Esophagus squamous epithelium (tissue), 5 donors: ENCODE measurements at places on chromosomes 1 and 21. TPM values are rescaled to one million over a fixed set of nuclear protein-coding genes. Genes with fewer than 3 reads are reported as not detected.
A peak's percentile ranks its signal among the peaks of the same experiment; 100 is the strongest.

GRCh38 chr1:223711747-223712193 lies 569 bp upstream of the CAPN2 start:
- H3K27me3 ChIP-seq, result no peaks in the 10 kb centered on the region
- peak overlapping the region; percentile 87 for H3K4me3 ChIP-seq
- peaks cover 4% of the 10 kb centered on the region for H3K36me3 ChIP-seq
- peaks cover 51% of the 10 kb centered on the region for H3K4me1 ChIP-seq
- DNase-seq, result no peak
- peak overlapping the region; percentile 99 for H3K27ac ChIP-seq

DNA sequence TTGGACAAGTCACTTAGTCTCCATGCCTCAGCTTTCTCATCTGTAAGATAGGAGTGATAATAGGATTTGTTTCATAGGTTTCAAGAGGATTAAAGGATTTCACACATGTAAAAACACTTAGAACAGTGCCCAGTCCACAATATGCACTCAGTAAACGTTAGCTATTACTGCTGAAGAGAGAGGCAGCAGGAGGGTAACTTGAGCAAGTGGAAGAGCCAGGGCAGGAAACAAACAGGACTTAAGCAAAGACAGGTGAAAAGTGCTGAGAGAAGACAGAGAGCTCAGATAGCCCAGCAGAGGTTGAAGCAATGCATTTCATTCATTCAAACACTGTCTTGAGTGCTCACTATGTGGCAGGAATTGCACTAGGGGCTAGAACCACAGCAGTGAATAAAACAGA lies 21.1 kb upstream of the H3-3A start:
- no peak for DNase-seq
- H3K4me1 ChIP-seq, result peaks cover 5% of the 10 kb centered on the region
- no peak overlapping the region for H3K27ac ChIP-seq
- H3K27me3 ChIP-seq, result no peaks in the 10 kb centered on the region
- no peak overlapping the region for H3K4me3 ChIP-seq

DNA sequence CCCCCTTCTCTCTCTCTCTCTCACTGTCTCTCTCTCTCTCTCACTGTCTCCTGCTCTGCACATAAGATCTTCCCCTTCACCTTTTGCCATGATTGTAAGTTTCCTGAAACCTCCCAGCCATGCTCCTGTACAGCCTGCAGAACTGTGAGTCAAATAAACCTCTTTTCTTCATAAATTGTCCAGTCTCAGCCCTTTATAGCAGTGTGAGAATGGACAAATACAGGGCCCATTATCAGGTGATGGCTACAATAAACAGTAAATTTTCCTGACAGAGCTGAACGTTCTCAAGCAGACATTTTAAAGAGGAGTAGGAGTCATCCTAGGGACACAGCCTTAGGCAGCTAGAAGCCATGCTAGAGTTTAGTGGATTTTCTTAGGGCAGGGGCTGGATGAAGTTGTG lies 1679.7 kb upstream of the B3GALT2 start:
- no peaks in the 10 kb centered on the region for H3K27me3 ChIP-seq
- no peak overlapping the region for H3K27ac ChIP-seq
- no peaks in the 10 kb centered on the region for H3K36me3 ChIP-seq
- H3K4me3 ChIP-seq, result no peak overlapping the region
- no peaks in the 10 kb centered on the region for H3K4me1 ChIP-seq
- no peak for DNase-seq

- H3K27ac ChIP-seq, result no peak overlapping the region
- no peak overlapping the region for H3K4me3 ChIP-seq
- H3K36me3 ChIP-seq, result no peaks in the 10 kb centered on the region
- H3K27me3 ChIP-seq, result no peaks in the 10 kb centered on the region
- H3K4me1 ChIP-seq, result peaks cover 12% of the 10 kb centered on the region
These were observed 132.1 kb downstream of the PRDM2 start for GRCh38 chr1:13832100-13832499.

- no peaks in the 10 kb centered on the region for H3K27me3 ChIP-seq
- no peak for DNase-seq
- no peak overlapping the region for H3K4me3 ChIP-seq
- no peaks in the 10 kb centered on the region for H3K36me3 ChIP-seq
These were observed 36.5 kb downstream of the EVA1C start for GRCh38 chr21:32448803-32449594.

RAB7B gene
- 19.3 TPM for total RNA-seq

DNA sequence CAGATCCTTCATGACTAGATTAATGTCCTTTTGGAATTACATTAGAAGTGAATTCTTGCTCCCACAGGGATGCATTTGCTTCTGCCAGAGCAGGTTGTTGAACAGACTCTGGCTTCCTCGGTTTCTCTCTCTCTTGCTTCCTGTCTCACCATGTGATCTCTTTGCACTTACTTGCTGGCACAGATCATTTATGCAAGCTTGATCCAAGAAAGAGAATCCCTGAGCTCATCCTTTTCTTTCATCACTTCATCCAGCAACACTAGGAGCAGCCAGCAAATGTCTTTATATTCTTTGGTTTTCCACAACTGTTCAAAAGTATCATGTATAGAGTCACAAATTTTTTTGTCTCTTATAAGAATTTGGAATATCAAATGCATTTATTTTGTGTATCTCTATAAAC lies 313.5 kb downstream of the ZNF326 start:
- no peak overlapping the region for H3K27ac ChIP-seq
- H3K4me3 ChIP-seq, result no peak overlapping the region
- H3K27me3 ChIP-seq, result no peaks in the 10 kb centered on the region
- no peaks in the 10 kb centered on the region for H3K4me1 ChIP-seq

GRCh38 chr1:240086726-240087125 lies 5.0 kb upstream of the FMN2 start:
- H3K4me1 ChIP-seq, result peaks cover 6% of the 10 kb centered on the region
- no peak for DNase-seq
- H3K27me3 ChIP-seq, result no peaks in the 10 kb centered on the region
- no peak overlapping the region for H3K27ac ChIP-seq
- H3K36me3 ChIP-seq, result no peaks in the 10 kb centered on the region

- H3K4me3 ChIP-seq, result no peak overlapping the region
- H3K4me1 ChIP-seq, result no peaks in the 10 kb centered on the region
- no peaks in the 10 kb centered on the region for H3K36me3 ChIP-seq
- H3K27ac ChIP-seq, result no peak overlapping the region
- DNase-seq, result no peak
These were observed 13.0 kb downstream of the PTPRC start for GRCh38 chr1:198651650-198652400.

TCEA3 gene
- total RNA-seq, result 30.7 TPM

DNA sequence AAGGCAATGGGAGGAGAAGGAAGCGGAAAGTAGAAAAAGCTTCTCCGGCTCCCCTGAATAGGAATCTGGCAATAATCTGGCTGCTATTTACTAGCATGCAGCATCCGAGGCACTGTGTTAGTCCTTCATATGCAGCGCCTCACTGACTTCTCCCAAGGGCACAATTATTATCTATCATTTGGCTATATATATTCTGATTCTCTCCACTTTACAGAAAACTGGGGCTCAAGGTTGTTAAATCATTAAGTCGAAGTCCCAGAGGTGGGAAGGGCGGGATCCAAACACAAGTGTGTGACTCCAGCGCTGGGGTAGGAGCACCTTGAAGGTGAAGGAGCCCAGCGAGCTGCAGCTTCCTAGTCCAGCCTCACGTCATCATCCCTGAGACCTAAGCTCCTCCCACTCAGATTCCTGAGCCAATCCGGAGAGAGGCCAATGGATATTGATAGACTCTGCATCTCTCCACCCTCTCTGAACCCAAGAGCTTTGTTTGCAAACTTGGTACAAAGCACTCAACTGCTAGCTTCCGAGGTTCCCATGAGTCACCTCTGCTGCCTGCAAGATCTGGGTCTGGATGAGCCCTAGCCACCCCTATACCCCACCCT lies 16.6 kb upstream of the EYA3 start:
- H3K4me3 ChIP-seq, result no peak overlapping the region
- H3K27ac ChIP-seq, result peak overlapping the region; percentile 22
- H3K36me3 ChIP-seq, result no peaks in the 10 kb centered on the region
- H3K4me1 ChIP-seq, result peaks cover 10% of the 10 kb centered on the region
- no peak for DNase-seq

DNA sequence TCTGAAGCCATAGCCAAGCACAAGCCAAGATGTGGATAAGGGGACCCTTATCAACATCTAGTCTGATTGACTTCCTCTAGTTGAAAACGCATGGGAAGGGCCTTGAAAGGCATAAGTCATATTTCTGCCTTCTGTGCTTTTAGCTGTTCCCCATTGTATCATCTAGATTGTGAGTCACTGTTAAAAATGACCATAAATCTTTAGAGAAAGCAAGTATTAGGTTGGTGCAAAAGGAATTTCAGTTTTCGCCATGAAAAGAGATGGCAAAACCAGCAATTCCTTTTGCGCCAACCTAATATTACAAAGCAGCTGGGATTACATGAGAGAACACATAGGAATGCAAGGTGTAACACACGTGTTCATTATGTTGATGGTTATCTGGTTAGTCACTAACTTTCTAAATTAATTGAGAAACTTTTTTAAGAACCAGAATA lies 63.6 kb downstream of the CLIC6 start:
- peak overlapping the region; percentile 15 for H3K27ac ChIP-seq
- no peaks in the 10 kb centered on the region for H3K27me3 ChIP-seq
- H3K36me3 ChIP-seq, result no peaks in the 10 kb centered on the region
- no peak overlapping the region for H3K4me3 ChIP-seq

- DNase-seq, result no peak
- no peak overlapping the region for H3K4me3 ChIP-seq
These were observed 32.7 kb downstream of the C1orf21 start for GRCh38 chr1:184419350-184420161.

DNA sequence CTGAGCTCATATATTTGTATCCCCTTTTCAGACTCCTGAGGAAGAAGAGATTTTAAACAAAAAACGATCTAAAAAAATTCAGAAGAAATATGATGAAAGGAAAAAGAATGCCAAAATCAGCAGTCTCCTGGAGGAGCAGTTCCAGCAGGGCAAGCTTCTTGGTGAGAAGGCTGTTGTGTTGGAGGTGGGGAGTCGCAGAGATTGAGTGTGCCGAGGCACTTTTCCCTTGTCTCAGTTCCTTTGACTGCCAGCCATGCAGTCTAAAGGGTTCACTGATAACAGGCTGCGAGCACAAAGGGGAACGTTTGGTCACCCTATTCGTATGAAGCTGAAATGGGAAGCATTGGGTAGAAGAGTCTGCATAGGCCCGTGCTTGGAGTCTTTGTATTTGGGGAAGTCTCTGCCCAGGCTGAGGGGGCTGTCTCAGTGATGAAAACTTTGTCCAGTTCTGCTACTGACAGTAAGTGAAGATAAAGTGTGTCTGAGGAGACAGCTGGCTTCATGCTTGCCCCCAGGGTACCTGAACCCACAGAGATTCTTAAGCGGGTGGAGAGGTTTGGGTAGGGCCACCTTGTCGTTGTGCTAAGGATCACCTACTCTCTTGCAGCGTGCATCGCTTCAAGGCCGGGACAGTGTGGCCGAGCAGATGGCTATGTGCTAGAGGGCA lies 2.8 kb downstream of the RPS8 start:
- peak overlapping the region; percentile 97 for H3K27ac ChIP-seq
- H3K27me3 ChIP-seq, result no peaks in the 10 kb centered on the region
- no peak for DNase-seq
- peak overlapping the region; percentile 80 for H3K4me3 ChIP-seq

GRCh38 chr1:29125788-29126187 lies 2.1 kb upstream of the TMEM200B start:
- H3K27me3 ChIP-seq, result no peaks in the 10 kb centered on the region
- peaks cover 51% of the 10 kb centered on the region for H3K4me1 ChIP-seq
- no peak overlapping the region for H3K4me3 ChIP-seq
- no peak for DNase-seq

- H3K36me3 ChIP-seq, result no peaks in the 10 kb centered on the region
- DNase-seq, result no peak
- no peak overlapping the region for H3K4me3 ChIP-seq
- no peaks in the 10 kb centered on the region for H3K27me3 ChIP-seq
These were observed 219.2 kb upstream of the NR5A2 start for GRCh38 chr1:199808110-199808870.

- H3K27ac ChIP-seq, result no peak overlapping the region
- no peak for DNase-seq
- no peaks in the 10 kb centered on the region for H3K27me3 ChIP-seq
- no peaks in the 10 kb centered on the region for H3K36me3 ChIP-seq
These were observed 63.2 kb downstream of the STYXL2 start for GRCh38 chr1:167157114-167157513.

GRCh38 chr21:31753949-31754707 lies 22.2 kb upstream of the SCAF4 start:
- no peaks in the 10 kb centered on the region for H3K36me3 ChIP-seq
- H3K4me1 ChIP-seq, result peaks cover 53% of the 10 kb centered on the region
- no peak overlapping the region for H3K4me3 ChIP-seq
- peak overlapping the region; percentile 59 for H3K27ac ChIP-seq
- no peaks in the 10 kb centered on the region for H3K27me3 ChIP-seq

DNA sequence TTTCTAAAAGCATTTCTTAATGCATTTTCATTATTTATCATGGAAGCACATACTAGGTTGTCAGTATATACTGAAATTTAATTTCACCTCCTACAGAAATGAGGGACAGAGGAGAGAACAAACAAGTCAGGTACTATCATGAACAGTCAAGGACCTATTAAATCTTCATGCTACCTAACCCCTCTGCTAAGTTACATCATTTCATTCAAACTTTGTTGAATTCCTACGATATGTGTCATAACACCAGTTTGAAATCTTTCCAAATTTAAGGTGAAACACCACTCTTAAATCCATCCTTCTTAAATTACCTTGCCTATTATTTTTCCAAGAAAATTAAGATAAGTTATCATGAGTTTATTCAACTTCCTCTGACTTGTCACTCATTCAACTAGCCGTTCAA lies 78.9 kb downstream of the DENND1B start:
- H3K36me3 ChIP-seq, result no peaks in the 10 kb centered on the region
- no peaks in the 10 kb centered on the region for H3K27me3 ChIP-seq
- no peaks in the 10 kb centered on the region for H3K4me1 ChIP-seq

- H3K36me3 ChIP-seq, result no peaks in the 10 kb centered on the region
- no peak for DNase-seq
- H3K4me1 ChIP-seq, result no peaks in the 10 kb centered on the region
- H3K4me3 ChIP-seq, result no peak overlapping the region
- H3K27me3 ChIP-seq, result no peaks in the 10 kb centered on the region
These were observed 413.3 kb upstream of the PTBP2 start for GRCh38 chr1:96308314-96308713.

- H3K4me1 ChIP-seq, result no peaks in the 10 kb centered on the region
- H3K27ac ChIP-seq, result no peak overlapping the region
- H3K27me3 ChIP-seq, result no peaks in the 10 kb centered on the region
- DNase-seq, result no peak
- H3K36me3 ChIP-seq, result no peaks in the 10 kb centered on the region
These were observed 59.3 kb downstream of the MDM4 start for GRCh38 chr1:204575221-204576190.

- DNase-seq, result no peak
- no peaks in the 10 kb centered on the region for H3K36me3 ChIP-seq
- no peaks in the 10 kb centered on the region for H3K27me3 ChIP-seq
- no peak overlapping the region for H3K4me3 ChIP-seq
- H3K4me1 ChIP-seq, result no peaks in the 10 kb centered on the region
- H3K27ac ChIP-seq, result no peak overlapping the region
These were observed 797.3 kb downstream of the PLA2G4A start for GRCh38 chr1:187626056-187626455.

DNA sequence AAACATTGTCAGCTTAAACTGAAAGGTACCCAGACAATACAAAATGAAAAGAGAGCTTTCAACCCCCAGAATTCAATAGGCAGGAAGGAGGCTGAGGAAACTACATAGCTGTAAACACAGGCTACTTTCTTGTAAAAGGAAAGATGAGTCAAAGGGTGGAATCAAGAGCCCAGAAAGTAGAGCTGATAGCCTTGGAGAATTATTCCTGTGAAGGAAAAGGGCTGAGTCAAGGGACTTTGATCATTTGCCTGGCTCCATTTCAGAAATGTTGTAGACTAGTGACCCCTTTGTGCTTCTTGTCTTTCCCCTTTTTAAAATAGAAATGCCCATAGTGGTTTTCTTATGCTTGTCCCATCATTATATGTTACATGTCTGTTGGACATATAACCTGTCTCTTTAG lies 597.6 kb downstream of the ADGRL2 start:
- no peak for DNase-seq
- no peaks in the 10 kb centered on the region for H3K4me1 ChIP-seq
- H3K4me3 ChIP-seq, result no peak overlapping the region
- no peaks in the 10 kb centered on the region for H3K27me3 ChIP-seq
- H3K27ac ChIP-seq, result no peak overlapping the region
- no peaks in the 10 kb centered on the region for H3K36me3 ChIP-seq
